Cortex of kidney (tissue), 1 donor: ENCODE measurements at places on chromosomes 2 and 18.

DNA sequence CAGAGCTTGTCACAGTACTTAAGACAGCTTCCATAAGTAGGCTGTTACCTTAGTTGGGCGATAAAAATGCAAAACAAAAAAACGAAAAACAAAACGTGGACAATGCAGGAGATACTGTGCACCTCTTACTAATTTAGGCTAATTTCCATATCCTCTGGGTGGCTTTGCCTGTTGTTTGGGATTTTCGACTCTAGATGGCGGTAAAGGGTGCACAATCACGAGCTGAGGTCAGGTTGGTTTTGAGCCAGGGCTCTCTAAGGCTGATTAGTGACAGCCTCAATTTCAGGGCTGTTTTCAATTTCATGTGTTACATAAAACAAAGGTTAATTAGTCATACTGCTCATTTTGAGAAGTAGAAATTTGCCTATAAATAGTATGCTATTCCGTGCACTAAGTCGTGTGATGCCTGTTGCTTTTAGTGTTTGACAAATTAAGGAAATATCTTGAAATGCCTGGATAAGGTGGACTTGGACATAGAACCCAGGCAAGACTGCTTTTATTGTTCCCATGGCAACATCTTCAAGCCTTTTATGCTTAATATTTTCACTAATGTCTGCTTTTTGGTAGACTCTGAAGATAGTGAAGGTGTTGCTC lies 493.1 kb downstream of the SOCS6 start:
- no peak for DNase-seq

DNA sequence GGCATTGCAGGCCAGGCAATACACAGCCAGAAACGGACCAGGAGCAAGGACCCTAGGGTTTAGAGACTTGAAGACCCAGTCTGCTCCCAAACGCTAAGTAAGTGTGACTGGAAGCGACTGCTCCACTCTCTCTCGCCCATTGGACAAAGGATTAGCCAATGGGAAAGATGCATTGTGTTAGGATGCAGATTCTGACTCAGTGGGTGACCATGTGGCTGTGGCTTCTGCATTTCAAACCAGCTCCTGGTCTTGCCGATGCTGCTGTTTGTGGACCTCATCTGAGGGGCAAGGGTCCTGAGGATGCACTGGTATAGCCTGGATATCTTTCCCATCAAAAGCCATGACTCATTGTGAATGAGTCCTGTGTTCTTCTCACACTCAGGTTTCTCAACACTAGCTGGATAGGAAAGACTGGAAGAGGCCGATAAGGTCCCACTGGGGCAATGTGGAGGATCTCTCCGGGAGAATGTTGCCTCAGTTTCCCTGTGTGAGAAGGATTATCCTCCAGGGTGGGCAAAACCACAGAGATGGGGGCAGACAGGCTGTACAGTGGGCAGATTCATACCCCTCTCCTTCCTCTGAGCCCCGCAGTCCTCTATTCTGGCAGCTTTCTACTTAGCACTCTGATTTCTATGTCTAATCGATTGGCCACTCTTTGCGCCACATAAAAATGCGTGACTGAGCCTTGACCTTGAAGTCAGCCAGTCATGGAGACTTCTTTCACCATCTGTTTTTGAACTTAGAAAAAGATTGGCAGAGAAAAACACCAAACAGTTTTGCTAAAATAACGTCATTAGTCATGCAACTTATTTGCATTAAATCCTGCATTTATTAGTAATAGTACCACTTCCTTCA lies 257.1 kb downstream of the PRKCE start:
- no peak for DNase-seq

GRCh38 chr2:1675633-1676032 lies 68.7 kb downstream of the PXDN start:
- DNase-seq: no peak

GRCh38 chr18:51655327-51655698 lies 457.8 kb upstream of the MEX3C start:
- no peak for DNase-seq

DNA sequence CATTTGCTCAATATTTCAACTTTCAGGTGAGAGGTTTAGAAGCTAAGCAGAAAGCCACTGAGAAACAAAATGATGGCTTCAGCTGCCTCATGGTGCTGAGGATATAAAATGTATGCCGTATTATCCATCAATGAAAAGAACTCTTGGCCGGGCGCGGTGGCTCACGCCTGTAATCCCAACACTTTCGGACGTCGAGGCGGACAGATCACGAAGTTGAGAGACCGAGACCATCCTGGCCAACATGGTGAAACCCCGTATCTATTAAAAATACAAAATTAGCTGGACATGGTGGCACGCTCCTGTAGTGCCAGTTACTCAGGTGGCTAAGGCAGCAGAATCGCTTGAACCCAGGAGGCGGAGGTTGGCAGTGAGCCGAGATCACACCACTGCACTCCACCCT lies 6.0 kb upstream of the SYT4 start:
- no peak for DNase-seq

DNA sequence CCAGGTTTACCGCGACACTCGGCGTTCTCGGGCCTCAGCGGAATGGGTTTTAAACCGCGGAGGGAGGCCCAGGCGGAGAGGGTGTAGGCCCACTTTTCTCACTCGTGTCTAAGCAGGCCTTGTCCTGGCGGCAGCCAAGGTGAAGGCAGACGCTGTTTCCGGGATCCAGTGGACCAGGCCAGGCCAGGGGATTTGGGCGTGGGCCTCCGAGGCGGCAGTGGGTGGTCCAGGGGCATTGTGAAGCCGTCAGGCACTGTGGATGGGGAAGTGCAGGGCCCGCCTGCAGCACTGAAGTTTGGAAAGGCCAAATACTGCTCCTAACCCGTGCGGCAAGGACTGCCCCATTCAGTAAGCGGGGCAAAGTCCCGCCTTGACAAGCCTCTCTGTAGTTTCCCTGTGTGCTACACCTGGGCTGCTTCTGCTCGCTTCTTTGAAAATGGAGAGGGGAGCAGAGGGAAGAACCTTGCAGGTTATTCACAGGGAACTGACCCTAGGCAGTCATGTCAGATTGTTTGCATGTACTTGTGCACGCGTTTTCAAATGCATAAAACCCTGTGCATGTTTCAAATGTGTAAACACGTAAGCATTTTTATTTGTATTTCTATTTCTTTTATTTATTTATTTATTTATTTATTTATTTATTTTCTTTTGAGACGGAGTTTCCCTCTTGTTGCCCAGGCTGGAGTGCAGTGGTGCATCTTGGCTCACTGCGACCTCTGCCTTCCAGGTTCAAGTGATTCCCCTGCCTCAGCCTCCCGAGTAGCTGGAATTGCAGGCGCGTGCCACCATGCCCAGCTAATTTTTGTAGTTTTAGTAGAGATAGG lies 7.5 kb upstream of the DLX2 start:
- no peak for DNase-seq

DNA sequence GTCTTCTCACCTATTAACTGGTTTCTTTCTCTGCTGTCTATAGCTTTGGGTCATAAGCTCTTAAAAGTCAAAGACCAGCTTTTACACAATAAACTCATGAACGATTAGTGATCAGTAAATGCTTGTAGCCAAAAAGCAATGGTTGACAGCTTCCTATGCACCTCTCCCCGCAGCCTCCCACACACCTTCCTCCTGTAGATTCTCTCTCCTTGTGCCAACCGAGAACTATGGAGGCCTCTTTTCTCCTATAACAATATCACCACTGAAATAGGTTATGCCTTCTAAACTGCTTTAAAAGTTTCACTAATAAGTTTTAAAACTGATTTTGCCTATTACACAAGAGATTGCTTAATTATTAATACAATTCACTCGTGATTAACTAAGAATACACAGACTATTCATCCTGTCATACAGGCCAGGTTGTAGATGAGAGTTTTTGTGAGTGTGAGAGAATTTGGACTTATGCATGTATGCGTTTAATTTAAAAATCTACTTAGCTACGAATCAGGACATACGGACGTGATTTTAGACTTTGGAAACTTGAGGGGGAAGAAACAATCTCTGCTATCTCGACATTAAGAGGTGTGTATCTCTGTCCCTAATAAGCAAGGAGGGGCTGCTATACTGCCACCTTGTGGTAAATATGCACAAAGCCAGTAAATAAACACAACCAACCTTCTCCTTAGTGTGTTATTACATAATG lies 229.1 kb upstream of the RBBP8 start:
- no peak for DNase-seq

- DNase-seq: no peak
These were observed 41.6 kb upstream of the TFCP2L1 start for GRCh38 chr2:121326628-121327027.

DNA sequence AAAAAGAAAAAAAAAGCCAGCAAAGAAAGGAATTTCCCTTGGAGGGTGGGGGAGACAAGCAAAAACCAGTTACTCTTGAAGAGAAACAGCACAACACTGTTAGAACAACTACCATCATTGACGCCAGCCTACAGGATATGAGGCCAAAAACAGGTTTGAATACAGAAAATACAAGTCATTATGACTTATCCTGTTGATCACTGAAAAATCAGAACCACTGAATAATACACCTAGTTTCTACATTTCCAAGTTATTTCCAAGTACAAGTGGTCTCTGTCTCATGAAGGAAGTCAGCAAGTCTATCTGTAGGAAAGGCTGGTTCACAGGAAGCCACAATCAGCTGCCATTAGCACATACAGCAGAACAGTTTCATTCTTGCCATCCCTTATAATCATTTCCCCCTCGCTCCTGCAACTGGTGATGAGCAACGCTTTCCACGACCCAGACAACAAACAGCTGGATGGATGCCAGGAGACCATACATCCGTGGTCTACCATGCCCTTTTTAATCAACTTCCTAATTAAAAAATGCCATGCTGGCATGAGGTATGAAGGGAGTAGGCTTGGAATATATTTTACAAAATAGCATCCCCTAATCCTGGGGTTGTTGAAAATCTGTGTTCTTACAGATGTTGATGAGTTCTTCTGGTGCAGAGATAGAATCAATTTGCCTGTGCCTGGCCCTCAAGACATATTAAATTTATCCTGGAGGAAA lies 10.4 kb downstream of the MYT1L start:
- no peak for DNase-seq

DNA sequence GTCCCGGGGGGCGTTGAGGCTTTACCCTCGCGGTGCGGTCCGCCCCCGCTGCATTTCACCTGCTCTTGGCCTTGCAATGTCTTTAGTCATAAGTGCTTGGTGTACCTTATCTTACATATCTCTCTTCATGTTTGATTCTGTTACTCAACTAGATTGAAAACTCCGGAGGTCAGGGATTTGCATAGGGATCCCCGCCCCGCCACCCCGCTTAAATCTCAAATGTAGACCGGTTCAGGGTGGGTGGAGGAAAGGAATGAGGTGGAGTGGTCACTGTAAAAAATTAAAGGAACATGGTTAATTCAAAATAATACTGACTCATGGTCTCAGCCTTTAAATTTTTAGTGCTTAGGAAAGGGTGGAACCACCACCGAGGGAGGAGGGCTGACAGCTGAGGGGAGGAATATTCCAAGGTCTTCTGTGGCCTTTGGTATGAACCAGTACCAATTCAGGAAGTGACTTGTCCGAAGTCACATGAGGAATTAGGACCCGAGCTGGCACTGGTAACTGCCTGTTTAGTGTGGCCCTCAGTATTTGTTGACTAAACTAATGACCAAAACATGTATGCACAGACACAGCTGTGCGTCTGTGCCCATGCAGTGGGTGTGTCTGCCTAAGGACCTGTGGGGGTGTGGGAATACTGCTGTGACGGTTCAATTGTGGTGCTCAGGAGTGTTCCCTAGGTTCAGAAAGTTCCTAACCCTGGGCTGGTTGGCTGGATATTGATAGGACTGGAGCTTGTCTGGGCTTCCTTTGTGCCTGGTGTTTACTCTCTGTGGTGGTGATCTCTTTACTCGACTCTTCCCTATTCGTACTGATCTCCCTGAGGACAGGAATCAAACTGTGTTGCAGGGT lies 1.0 kb downstream of the PLEKHB2 start:
- no peak for DNase-seq

DNA sequence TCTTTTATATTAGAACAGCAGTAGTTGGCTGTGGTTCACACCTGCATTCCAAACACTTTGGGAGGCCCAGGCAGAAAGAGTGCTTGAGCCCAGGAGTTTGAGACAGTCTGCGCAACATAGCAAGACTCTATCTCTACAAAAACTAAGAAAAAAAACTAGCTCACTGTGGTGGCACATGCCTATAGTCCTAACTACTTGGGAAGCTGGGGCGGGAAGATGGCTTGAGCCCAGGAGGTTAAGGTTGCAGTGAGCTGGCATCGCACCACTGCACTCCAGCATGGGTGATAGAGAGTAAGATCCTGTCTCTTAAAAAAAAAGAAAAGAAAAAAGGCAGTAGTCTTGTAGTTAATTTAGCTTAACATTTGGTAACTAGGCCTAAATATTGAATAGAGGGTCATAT lies 136.6 kb downstream of the AGPS start:
- no peak for DNase-seq

GRCh38 chr18:44569391-44570055 lies 111.2 kb upstream of the SETBP1 start:
- no peak for DNase-seq

- DNase-seq: no peak
These were observed 14.8 kb downstream of the LRRFIP1 start for GRCh38 chr2:237642038-237642734.

DNA sequence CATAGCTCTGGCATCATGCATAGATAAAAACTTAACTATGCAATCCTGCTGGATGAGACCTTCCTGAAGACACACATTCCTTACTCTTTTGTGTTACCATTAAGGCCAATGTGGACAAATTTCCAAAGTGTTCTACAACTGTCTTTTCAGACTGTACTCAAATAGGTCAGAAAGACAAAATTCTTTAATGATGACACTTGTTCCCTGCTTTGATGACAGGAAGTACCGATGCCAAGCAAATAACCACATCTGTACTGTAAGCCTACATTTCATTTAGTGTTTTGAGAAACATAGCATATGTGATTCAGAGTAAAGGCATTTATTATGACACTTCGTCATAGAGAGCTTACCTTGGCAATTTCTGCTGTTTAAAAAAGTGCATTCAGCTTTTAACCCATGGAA lies 55.0 kb downstream of the PMAIP1 start:
- no peak for DNase-seq

GRCh38 chr18:60794802-60795201 lies 422.2 kb upstream of the MC4R start:
- no peak for DNase-seq

DNA sequence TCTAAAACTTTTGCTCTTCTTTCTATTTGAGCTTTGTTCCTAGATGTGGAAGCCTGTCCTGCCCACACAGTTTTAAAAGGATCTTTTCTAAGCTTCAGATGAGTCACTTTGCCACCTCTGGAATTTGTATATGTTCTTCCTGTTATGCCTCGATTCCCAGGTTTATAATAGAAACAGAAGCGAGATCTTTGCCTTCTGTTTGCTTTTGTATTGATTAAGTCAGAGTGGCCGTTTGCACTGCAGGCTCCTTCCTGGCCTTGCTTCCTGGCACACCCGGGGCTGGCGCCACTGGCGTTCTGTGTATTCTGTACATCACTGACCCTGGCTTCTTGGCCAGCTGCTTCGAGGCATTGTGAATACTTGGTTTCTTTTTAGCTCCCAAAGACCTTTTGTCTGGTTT lies 91.8 kb downstream of the MTCL1 start:
- DNase-seq: no peak

- DNase-seq: no peak
These were observed 73.6 kb downstream of the RND3 start for GRCh38 chr2:150413910-150414309.

- DNase-seq: no peak
These were observed 102.4 kb downstream of the COL3A1 start for GRCh38 chr2:189076572-189076971.
